Ovary (tissue), 10 donors: ENCODE measurements at places on chromosomes 3 and 15.

DNA sequence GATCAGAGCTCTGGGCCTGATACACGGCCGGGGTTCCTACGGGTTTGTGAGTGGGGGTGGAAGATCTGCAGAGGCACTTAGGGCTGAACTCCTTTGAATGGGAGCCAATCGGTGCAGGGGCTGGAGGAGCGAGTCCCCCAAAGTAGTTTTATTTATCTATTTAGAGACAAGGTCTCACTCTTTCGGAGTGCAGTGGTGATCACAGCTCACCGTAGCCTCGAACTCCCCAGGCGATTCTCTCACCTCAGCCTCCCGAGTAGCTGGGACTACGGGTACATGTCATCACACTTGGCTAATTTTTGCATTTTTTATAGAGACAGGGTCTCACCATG, 1.6 kb upstream of the CELSR3 start:
- H3K36me3 ChIP-seq = no peaks in the 10 kb centered on the region
- peaks cover 8% of the 10 kb centered on the region for H3K4me1 ChIP-seq
- no peak overlapping the region for H3K27ac ChIP-seq
- H3K4me3 ChIP-seq = no peak overlapping the region

GRCh38 chr3:138202945-138203701, 16.0 kb downstream of the ARMC8 start:
- no peaks in the 10 kb centered on the region for H3K27me3 ChIP-seq
- DNase-seq = no peak
- no peaks in the 10 kb centered on the region for H3K36me3 ChIP-seq
- H3K4me1 ChIP-seq = peaks cover 3% of the 10 kb centered on the region

- H3K36me3 ChIP-seq = no peaks in the 10 kb centered on the region
- no peak for DNase-seq
- no peaks in the 10 kb centered on the region for H3K27me3 ChIP-seq
- H3K4me1 ChIP-seq = no peaks in the 10 kb centered on the region
- H3K4me3 ChIP-seq = no peak overlapping the region
- H3K27ac ChIP-seq = no peak overlapping the region
Observed at GRCh38 chr15:56428821-56429458, 36.0 kb downstream of the MNS1 start.

DNA sequence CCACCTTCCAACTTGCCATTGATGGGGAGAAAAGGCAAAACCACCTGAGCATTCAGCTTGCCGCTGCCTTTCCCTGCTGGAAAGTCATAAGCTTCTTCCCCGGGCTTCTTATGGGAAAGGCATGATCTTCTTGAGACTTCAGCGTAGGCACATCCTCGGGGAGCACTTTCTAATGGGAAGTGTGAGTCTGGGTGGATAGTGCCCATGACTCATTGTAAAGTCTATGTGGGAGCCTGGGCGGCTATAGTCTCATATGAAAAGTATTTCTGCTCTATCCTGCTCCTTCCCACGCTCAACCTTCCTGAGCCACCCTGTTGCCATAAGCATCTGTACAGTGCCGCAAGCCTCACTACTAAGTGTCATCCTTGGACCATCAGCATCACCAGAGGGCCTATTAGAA, 309.9 kb upstream of the THBS1 start:
- DNase-seq = no peak
- no peaks in the 10 kb centered on the region for H3K36me3 ChIP-seq
- H3K4me3 ChIP-seq = no peak overlapping the region
- H3K27ac ChIP-seq = no peak overlapping the region
- H3K27me3 ChIP-seq = no peaks in the 10 kb centered on the region

GRCh38 chr15:99132122-99132521, 27.2 kb downstream of the SYNM start:
- H3K27ac ChIP-seq = no peak overlapping the region
- DNase-seq = no peak
- no peaks in the 10 kb centered on the region for H3K4me1 ChIP-seq
- H3K4me3 ChIP-seq = no peak overlapping the region
- H3K27me3 ChIP-seq = no peaks in the 10 kb centered on the region
